ENCODE measurements at places on chromosomes 7 and 10.

DNA sequence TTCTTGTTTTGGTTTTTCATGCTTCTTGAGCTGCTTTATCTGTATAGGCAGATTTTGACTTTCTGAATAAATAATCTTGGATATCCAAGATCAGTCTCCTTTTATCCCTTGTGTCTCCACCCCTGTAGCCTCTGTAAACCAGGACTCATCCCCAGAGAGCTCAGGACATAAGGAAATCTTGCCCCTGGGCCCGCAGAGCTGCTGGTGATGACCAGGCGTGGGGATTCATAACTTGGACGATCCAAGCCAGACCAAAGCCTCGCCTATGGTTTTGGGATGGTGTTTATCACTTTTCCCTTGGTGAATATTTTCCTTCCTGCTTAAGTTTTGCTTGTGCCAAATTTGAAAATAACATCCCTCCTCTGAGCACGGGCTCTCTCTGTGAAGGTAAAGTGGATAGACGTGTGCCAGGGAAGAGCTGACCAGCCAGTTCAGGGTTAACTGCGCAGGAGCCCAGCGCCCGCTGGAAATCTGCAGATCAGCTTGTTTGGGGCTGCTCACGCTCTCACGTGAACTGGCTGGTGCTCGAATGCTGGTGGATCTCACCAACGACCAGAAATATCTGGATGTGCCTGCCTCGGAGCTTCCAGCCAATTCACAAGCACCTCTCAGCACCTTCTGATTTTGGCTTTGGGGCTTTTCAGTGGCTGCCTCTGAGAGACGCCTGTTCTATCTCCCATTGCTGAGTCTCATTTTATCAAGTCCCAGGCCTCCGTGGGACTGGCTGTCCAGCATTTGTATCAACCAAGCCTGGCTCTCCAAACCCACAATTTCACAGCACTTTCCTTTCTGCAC lies 132.1 kb upstream of the BTBD16 start:
- ATAC-seq = no peak

GRCh38 chr10:26567351-26567721 lies 129.2 kb downstream of the APBB1IP start:
- peak; percentile 63 for ATAC-seq

GRCh38 chr10:18473424-18474117 lies 177.8 kb downstream of the NSUN6 start:
- ATAC-seq = no peak

GRCh38 chr10:11702264-11702663 lies 39.9 kb upstream of the ECHDC3 start:
- no peak for ATAC-seq

DNA sequence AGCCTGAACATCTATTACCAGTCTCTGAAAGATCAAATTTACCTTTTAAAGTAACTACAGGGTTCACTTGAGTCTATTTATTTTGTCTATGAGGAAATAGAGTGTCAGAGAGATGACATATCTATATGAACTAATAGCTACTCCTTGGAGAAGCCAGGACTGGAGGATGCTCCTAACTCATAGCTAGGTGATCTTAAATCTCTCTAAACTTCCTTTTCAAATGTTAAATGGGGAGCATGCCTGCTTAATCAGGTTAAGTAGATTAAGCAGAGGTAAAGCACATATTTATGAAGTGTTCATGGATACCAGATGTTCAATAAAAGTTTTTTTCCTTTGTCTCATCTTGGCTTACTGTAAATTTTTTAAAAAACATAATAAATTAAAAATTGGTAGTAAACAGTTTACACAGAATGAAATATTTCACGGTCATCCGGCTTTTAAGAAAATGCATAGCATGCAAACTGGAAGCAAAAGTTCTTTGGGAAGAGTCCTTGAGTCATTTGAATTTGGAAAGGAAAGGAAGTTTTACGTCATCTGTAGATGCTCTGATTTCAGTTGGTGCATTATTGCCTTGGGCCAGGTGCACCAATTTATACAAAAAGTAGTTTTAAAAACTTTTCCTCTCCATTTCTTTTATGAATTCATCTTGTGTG lies 155.1 kb downstream of the BICC1 start:
- ATAC-seq = no peak

Data from motor neuron (in vitro differentiated cells).